Skeletal muscle cell (primary cell): ENCODE measurements at places on chromosomes 2 and 18.

DNA sequence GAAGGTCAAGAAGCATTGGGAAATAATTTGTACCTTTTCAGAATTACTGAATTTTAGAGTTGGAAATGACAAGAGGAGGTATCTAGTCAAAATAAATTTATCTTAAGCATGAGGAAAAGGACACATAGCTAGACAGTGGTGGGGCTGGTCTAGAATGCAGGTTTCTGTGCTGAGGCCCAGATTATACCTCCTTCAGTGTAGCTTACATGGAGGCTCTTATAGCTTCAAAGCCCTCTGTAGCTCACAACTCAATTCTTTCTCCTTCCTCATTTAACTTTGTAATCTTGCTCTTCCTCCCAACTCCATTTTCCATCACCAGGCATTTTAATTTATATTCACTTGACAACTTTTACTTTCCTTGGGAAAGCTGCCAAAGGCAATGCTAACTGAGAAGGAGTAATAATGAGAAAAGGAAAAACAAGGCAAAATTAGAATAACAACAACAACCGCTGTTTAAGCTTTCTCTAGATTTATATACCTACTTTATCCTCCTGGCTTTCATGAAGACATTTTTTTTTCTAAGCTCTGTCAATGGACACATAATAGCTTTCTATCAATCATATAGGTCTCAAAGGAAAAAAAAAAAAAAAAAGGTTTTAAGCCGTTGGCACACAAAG is 58.5 kb downstream of the CLHC1 start:
- no peak for DNase-seq

DNA sequence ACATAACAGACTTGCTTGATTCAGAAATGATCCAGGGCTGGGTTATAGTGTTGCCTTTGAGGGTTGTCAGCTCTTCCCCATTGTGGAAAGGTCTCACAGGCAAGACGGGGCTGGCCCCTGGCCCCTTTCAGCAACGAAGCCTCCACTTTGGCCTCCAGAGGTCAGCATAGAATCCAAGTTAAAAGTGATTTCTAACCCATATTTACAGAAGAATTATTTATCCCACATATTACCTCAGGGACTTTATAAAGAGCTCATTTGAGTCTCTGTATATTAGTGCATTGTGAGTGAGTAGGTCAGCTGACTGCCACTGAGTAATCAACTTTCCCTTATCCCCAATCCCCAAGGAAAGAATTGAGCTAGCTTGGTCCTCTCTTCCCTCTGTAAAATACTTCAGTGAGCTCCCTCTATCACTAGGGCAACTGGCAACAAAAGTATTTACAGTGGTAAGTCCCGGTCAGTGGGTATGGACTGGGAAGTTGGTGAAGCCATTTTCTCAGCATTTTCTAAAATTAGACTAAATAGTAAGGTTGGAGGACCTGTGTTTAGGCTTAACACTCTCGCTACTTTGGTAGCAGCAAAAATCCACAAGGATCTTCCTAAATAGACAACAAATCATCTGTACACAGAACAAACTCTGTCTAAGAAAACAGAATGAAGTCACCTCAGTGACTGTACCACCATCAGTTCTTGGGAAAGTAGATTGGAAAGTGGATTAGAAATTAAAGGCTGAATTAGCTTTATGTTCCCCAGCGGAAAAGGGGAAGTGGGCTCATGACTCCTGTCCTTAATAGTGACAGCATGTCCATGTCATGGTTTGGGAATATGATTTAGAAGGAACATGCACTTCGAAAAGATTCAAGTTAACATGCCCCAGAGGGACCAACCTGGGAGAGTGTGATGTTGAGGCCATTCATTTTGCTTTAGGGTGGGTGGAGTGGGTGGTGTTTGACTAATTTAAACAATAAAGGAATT is 171.0 kb upstream of the SIX3 start:
- no peak for DNase-seq

DNA sequence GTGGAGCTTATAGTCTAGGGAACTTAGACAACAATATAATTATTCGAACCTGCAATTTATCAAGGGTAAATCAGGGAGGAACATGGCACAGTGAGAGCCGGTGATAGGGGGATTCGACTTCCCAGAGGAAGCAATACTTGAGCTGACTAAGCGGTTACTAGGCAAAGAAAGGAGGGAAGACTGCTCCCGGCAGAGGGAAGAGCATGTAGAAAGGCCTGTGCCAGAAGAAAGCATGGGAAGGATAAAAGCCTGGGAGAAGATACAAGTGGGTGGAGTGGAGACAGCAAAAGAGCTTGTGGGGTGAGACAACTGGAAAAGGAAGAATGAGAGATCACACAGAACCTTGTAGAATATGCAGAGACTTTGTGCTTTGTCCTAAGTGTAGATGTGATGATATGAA is 93.3 kb downstream of the MARCHF4 start:
- no peak for DNase-seq

- no peak for DNase-seq
Measured at GRCh38 chr18:62033207-62033606, 140.4 kb upstream of the RNF152 start.

- DNase-seq: no peak
Measured at GRCh38 chr2:178807227-178808008, at the start of gene TTN. TSS of gene TTN (minus strand) at chr2:178807423. CDS start at chr2:178804642, 2,781 bp downstream.

- no peak for DNase-seq
Measured at GRCh38 chr18:33839452-33840211, 261.6 kb downstream of the ASXL3 start.

DNA sequence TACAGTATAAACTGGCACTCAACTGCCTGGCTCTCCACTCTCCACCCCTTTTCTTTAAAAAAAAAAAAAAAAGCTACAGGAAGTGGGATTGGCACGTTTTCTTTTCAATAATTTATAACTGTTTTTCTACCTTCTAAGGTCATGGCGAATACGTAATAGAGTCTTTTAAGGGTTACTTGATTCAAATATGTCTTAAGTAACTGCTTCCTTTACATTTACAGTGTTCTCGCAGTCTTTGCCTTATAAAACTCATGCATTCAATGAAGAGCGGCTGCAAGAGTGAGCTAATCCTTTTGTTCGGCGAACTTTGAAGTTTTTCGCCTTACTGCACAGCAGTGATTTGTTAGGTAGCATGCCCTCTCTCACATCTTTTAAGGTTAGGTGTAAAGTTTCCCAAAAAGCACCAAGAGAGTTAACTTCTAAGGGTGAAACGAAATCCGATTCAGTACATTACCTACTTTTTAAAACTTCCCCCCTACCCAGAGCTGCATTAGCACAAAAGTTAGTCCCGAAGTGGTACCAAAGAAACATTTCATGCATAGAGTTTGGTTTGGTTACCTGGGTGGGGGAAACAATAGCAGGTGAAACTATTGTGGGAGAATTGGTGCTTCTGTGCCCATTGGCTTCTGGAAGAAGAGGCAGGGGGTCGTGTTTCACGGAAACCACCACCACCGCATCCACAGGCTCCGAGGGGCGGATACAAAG is 2.0 kb downstream of the KCTD1 start:
- no peak for DNase-seq

DNA sequence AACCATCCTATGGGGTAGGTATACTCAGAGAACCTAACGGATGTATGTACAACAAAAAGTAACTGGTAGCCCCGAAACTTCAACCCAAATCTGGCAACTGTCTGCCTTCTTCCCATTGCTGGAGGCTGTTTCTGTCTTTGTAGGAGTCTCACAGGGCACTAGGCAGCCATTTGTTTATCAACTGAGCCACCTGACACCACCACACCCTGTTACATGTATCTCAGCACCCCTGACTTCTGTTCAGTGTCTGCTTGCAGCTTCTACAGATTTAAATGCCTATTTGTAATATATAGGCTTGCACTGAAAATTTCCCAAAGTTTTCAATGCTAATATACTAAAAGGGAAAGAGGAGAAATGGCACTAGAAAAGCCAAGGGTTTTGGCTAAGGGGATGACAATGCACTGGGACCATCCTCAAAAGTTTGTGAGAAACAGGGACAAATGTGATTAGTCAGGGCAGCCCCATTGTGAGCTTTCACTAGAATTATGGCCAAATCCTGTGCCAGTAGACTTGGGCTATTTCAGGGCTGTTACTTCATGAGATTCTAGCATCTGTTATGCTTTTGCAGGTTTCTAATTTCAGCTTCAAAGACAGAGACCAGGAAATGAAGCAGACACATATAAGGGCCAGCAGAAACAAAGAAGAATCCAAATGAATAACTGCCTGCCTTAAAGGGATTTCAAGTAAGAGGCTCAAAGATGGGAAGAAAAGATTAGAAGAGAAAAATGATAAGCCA is 103.3 kb downstream of the MYO5B start:
- no peak for DNase-seq

GRCh38 chr2:188328419-188328818 is 36.7 kb downstream of the GULP1 start:
- DNase-seq: no peak

DNA sequence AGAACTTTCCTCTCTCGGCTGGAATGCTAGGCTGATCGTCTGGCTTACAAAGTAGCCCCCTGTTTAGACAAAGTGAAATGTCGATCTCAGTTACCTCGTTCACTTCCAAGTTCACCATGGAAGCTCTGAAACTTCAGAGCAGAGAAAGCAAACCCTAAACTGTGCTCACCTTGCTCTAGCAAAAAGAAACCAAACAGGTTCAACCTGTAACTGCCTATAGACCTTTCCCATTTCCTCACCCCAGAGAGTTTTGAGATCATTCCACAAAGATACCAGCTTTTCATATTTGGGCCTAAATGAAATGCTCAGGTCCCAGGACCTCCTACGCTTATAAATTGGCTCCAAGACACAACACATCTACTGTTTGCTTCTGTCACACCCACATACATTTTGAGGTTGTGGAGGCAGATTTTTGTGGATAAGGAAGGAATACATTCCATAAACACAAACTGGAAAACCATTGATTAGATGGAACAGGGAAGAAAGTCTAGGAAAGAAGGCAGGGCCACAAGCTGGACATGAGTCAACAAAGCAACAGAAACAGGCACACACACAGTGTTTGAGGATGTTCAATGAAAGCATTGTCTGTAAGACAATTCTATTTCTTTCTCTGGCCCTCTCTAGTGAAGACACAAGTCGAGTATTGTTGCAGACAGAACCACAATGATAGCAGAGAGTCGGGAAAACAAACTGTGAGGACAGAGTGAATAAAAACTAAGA is 52.8 kb upstream of the TGIF1 start:
- DNase-seq: no peak

DNA sequence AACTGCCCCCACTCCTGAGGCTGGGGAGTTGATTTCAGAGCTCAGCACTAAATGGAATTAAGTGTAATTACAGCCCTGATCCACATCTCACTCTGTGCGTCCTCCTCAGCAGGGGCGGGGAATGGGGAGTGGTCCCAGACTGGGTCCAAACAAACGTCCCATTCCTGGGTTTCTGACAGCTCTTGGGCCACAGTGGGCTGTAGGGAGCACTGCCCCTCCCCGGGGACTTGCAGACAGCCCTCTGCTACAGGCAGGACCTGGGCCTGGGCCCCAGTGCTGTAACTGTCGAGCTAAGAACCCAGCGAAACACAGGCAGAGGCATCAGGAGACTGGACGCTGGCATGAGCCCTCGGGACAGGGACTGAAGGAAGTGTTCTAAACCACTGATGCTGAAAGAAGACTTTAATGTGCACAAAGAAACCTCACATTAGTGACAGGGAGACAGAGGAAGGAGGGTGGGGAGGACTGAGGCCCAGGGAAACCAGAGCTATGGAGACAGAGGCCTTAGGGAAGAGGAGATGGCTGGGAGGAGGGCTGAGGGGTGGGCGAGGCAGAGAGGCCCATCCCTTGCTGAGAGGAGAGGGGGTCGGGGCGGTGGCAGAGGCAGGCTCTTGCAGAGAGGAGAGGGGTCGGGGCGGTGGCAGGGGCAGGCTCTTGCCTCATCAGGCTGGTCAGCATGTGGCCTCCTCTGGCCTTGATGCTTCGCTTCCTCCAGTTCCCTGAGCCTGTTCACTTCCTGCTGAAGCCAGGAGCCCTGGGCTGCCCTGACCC is 5.8 kb upstream of the SEMA4C start:
- no peak for DNase-seq

DNA sequence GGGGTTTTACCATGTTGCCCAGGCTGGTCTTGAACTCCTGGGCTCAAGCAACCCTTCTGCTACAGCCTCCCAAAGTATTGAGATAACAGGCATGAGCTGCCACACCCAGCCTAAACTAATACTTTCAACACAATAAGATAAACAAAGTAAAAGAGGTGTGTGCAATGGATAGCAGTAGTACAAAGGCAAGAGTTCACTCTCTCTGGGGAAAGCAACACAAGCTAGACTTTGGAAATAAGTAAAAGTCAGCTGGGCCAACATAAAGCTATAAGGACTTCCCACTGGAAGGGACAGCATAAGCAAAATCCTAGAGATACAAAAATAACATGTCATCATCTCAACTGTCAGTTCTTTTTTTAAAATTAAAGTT is 5.2 kb upstream of the NOSTRIN start:
- DNase-seq: no peak

- DNase-seq: no peak
Measured at GRCh38 chr2:67865917-67866316, 196.9 kb downstream of the C1D start.

- DNase-seq: no peak
Measured at GRCh38 chr18:8602040-8602439, 7.2 kb upstream of the RAB12 start.

DNA sequence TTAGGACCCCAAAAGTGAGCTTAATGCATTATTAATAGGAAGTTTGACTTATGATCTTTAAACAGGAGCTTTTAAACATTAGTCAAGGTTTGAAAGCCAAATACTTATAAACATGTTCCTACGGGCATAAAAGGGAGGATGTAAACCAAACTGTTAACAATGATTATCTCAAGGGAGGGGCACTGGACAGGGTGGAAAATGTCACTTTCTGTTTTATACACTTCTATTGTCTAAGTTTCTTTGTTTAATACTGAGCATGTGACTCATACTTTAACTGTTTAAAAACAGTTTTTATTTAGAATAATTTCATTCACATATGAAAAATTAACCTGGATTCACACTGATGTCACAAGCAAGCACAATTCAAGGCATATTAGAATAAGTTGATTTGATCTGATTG is 18.3 kb upstream of the ITGA6 start:
- no peak for DNase-seq

GRCh38 chr18:57149531-57149930 is 2.6 kb downstream of the BOD1L2 start:
- DNase-seq: no peak

DNA sequence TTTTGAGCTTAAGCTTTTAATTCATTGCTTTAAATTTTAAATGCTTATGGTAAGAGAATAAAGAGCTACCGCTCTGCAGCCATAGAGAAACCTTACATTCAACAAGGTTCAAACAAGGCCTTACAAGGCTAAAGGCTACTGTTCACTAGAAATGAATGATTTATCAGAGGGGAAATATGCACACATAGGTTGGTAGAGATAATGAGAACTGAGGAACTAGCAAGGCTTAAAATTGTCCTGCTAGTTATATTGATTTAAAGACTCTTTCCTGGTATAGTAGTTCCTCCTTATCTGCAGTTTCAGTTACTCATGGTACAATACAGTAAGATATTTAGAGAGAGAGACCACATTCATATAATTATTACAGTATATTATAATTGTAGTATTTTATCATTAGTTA is 193.4 kb downstream of the WDR7 start:
- DNase-seq: no peak

DNA sequence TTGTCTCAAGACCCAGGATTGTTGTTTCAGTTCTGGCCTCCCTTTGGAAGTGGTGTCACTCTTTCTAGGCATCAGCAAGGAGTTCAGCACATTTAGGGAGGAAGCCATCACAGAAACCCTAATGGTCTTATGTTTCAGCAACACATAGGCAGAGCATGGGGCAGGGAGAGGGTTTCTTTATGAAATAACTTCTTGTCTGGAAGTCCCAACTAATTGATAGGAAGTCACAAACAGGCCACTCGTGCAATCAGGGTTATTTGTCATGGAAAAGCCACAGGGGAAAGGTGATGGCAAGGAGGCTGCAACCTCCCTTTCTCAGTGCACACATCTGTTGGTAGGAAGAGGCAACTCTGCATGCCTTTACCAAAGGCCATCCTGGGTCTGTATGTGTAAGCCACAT is 103.0 kb downstream of the BCL11A start:
- no peak for DNase-seq
